ENCODE measurements at places on chromosomes 3 and 15.

- DNase-seq = no peak
Observed at GRCh38 chr3:72318504-72319193, 529.6 kb downstream of the SHQ1 start.

DNA sequence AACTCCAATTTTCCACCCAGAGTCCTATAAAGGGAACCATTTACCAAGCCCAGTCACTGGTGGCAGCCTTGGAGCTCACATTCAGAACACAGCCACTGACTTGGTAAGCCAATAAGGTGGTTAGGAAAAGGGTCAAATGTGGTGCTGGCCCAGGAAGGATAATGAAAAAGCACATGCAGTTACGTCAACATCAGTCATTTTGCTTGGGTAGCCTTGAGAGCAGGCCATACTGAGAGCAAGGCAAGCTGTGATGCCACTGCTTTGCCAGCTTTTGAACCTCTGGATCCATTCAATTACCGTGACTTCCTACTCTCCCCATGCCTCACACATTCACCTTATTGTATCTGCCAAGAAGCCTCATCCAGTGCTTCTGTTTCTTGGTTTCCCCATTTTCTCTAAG, 253.6 kb downstream of the OPA1 start:
- no peak for DNase-seq

- DNase-seq = peak; percentile 64
Observed at GRCh38 chr15:48896869-48897814, 19.2 kb downstream of the EID1 start.

GRCh38 chr15:70242951-70243685, 145.4 kb upstream of the TLE3 start:
- DNase-seq = no peak

DNA sequence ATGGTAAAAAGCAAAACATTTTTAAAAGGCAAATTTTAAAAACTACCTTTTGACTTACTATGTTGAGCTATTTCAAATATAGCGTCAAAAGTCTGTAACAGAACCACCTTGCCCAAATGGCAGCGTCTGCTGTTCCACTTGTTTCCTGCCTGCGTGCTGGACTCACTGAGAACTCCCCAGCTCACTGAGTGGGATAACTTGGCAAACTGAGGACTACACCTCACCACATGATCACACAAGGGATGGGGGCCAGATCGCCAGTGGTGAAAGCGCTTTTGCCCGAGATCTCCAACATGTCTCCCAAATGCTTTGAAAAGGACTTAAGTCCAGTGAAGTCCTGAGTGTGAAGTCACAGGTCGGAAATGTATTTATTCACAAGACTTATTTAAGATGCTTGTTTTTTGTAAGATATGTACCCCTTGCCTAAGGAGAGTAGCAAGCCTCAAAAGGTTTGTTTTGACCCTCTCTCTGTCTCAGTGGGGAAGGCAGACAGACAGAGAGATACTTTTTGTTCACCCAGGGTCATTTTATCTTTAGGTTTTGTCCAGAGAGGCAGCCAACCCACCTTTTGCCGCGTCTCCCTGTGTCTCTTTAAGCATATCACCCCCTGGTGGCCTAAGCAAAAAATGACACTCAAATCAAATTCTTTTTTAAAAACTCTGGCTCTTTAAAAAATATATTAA, 192.6 kb downstream of the PDZRN3 start:
- peak; percentile 63 for DNase-seq

DNA sequence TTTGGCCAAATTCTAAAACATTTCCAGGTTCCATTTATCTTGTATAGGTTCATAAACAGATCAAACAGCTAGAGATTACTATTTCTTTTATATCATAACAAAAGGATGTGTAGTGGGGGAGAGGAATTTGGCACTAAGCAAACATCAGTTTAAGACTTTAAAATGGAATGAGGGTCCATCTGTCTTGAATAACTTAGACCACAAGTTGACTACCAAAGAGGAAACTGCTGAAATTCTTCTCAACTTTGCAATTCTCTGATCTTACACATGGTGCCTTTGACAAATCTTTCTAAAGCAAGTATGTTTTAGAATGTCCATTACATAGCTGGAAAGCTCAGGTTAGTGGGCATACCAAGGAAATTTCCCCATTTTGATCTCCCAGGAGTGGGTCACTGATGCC, 140.5 kb upstream of the ADAMTS9 start:
- no peak for DNase-seq

DNA sequence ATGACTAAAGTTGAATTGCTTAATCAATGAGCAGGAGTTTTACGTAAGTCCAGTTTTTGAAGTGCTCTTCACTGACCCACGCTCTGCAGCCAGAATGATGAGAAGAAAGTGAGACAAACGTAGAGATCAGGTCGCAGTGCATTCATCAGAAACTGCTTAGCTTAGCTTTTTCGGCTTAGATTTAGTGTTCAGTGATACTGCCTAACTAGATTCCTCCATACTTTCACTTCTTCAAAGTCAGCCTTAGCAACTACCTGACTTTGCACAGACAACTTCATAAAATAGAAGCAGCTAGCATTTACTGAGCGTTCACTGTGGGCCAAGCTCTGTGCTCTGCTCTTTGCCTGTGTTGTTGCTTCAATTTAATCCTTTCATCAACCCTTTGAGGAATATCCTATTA, 116.1 kb downstream of the KCNH8 start:
- DNase-seq = no peak

- DNase-seq = no peak
Observed at GRCh38 chr3:42368861-42369260, 41.5 kb downstream of the LYZL4 start.

GRCh38 chr3:127629467-127630403, 750 bp downstream of the PODXL2 start:
- no peak for DNase-seq

DNA sequence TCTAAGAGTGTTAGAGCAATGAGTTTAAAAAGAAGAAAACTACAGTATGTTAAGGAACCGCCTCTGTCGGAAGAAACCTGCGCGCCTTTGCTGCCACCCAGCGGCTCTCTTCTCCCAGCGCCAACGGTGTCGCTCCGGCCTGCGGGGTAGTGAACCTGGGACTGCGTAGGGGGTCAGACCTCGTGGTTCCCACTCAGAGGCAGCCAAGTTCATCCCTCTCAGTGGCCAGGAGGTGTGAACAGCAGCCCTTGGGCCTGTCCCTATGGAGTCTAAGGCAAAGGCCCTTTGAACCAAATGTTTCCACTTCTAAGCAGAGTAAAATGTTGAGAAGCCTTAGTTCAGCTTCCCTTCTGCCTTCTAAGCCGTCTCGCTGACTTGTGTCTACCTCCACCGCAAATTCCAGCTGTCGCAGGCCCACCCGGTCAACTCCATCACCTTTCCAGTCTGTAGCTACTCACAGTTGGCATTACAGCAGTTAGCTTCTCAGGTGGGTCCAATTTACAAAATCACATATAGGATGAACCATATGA, 980 bp upstream of the RAB27A start:
- peak; percentile 79 for DNase-seq

DNA sequence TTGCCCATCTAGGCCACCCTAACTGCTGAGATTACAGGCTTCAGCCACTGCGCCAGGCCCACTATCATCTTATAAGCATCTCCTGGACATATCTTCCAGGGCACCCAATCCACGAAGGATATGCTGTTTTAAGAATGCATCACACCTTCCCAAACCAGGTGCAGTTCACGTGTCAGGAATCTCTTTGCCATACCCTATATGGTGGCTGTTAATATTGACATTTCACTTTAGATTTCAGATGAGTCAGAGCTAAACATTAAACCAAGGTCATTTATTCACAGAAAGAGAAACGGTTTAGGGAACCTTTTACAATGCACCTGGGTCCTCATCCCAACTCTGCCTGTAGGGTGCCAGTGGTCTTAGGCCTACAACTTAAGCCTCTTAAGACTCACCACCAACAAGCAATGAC, 85.7 kb downstream of the TBL1XR1 start:
- DNase-seq = no peak

DNA sequence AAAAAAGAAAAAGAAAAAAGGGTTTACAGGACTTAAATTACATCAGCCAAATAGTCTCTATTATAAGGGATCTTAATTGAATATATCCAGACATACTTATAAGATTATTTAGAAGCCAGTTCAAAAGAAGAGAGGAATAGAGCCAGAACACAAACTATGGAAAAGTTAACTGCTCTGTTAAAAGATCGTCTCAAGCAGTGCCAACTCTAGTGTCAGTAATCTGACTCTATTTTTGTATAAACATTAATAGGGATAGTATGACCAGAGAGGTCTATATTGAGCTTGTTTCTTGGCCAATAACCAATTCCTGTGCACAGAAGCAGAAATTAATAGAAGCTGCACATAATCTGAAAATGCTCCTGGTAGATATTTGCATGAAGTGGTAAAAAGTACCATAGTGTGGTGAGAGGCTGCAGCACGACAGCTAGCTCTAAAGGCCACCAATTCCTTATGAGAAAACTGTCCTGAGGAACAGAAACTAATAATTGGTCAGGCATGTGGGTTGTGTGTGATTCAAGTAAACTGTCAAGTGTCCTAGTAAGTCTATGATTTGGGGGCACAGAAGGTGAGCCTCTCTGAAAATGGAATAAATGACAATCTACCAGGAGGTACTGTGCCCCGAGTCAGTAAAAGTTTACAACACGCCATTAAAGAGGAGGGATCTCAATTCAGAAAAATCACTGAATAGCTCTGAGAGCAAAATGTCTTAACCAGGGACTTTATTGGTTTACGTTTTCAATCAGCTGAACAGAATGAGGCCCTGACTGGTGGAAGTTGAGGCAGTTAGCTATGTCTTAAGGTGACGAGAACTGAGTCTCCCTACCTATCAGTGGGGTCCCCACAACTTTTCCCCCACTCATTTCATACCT, 51.5 kb upstream of the NANOGP8 start:
- no peak for DNase-seq

DNA sequence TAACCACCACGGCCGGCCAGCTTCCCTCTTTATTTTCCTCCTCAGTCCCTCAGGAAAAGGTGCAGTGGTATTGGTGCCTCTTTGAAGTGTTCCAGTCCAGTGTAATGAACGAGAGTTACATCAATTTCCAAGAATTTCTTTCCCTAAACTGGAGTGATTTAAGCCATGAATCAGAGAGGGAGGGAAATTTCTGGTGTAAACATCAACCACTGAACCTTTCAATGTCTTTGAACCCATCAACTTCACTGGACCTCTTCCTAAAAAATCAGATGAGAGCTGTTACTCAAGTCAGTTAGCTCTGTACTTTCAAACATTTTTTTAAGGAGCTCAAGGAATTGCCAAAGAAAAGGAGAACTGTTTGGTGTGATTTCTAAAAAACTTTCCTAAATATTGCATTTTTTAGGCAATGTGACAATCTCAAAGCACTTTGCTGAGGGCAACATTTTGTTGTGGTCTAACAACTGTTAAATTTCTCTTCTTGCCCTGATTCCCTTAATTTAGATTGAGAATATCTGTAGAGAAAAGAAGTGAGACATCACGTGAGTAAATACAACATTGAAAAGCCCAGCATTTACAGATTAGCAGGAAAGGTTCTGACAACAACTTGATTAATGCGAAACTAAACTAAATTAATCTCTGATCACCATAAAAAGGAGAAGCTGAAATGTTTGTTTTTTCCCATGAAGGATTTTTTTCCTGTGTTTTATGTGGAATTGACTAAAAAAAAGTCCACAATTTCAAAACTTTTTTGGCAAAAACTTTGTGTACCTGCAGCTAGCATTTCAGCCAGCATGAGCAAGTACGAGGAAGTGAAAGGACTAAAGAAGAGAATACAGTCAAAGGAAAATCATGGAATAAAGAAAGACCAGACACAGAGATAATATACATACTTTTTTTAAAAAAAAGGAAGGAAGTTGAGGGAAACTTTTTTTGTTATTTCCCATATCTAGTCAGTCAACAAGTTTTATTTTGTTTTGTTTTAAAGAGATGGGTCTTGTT, 9.1 kb upstream of the DAZL start:
- no peak for DNase-seq

GRCh38 chr3:17078926-17079465, 194.2 kb downstream of the PLCL2 start:
- no peak for DNase-seq

DNA sequence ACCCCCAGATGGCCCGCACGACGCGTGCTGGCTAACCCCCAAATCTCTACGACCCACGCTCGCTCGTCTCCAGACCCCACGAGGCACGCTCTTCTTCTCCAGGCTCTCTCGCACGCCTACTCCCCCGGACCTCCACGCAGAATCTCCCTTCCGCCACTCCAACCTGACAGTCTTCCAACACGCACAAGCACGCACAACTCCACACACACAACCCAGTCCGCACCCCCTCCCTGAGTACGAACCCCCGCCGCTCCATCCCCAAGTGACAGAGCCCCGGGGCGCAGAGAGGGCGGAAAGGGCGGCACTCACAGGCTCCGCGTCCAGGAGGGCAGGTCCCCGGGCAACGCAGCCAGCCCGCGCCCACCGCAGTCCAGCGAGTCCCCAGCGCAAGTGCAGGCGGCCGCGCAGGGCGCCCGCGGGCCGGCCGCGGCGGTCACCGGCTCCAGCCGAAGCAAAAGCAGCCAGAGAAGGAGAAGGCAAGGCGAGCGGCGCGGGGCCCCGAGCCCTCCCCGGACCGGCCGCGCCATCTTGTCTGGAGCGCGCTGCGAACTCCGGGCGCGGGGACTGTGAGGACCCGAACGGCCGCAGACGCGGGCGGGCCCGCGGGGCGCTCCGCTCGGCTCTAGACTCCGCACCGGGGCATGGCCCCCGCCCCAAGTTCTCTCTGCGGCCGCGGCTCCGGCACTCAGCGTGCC, 794 bp downstream of the LRIG1 start:
- DNase-seq = no peak

DNA sequence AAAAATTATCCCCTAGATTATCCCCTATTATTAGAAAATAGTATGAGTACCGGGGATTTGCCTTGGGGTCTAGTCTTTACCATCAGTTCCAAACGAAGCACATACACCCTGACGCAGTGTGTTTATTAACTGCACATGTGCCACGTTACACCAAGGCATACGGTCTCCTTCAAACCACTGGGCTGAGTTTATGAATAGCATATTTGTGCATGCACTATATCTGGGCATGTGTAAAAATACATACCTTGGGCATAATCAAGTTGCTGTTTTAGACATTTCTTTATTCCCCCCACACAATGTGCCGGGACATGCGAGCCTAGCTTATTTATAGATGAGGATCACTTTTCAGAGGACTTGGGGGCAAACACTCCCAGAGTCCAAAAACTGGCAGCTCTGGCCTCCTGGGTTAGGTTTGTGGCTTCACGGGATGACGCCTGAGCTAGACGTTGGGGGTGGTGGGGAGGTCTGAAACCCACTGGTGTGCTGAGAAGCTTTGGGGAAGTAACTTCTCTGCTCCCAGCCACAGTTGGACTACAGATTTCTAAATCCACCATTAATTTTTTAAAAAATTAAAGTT, 16.2 kb downstream of the IGDCC4 start:
- no peak for DNase-seq

All from fibroblast of mammary gland (primary cell).